ENCODE measurements at places on chromosomes 11 and 22. TPM values are rescaled to one million over a fixed set of nuclear protein-coding genes. Genes with fewer than 3 reads are reported as not detected.
A peak's percentile ranks its signal among the peaks of the same experiment; 100 is the strongest.

Gene FZD4
- polyA plus RNA-seq: 88.6 TPM

Gene PIH1D2
- polyA plus RNA-seq: 12.8 TPM

Gene OR56A1
- not detected for polyA plus RNA-seq

Gene LYVE1
- polyA plus RNA-seq: 75.5 TPM

Gene IRF7
- 11.7 TPM for polyA plus RNA-seq

Gene USP2
- polyA plus RNA-seq: 9.0 TPM

DNA sequence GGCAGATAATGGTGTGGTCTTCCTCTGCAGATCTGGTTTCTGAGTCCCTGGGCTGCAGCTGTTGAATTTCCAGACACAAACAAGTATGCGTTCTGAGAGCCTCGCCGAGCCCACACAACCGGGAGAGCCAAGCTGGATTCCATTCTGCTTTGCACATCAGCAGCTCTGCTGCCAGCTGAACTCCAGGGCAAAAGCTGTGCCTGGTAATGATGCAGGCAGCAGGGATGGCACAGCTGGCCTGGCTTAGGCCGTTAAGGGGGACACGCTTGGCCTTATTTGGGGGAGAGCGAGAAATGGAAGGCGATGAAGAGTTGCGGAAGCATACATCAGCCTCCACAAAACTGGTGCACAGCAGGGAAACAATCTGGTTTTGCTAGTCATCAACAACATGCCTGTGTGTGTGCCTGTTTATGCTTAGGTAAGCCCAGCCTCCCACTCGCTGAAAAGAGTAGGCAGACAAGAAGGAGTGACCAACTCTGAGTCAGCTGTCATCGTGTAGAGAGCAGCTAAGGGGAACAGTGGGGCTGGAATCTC, 25.1 kb downstream of the ADAMTS8 start:
- DNase-seq: peak; percentile 59

- no peak for DNase-seq
Observed at GRCh38 chr11:96696731-96697130, 306.9 kb downstream of the JRKL start.

GRCh38 chr11:61121192-61121831, 19.0 kb downstream of the CD5 start:
- no peak for DNase-seq

DNA sequence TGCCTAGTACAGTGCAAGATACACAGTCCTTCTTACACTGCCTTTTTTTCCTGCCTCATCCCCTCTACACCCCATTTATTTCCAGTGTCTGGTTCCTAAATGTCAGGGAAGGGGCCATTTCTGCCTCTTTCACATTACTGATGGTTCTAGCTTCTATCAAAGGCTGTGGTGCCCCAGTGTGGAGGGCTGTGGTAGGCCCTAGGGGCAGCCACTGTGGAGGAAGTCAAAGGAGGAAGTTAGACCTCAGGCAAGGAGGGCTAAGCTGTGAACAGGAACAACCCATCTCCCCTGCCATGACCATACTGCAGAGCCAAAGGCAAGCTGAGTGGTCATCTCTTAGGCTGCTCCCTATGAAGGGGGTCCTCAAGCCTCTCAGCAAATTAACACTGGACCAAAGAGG, 81.9 kb upstream of the CRTAM start:
- DNase-seq: no peak

- no peak for DNase-seq
Observed at GRCh38 chr11:124577716-124578427, 8.1 kb downstream of the OR8A1 start.

DNA sequence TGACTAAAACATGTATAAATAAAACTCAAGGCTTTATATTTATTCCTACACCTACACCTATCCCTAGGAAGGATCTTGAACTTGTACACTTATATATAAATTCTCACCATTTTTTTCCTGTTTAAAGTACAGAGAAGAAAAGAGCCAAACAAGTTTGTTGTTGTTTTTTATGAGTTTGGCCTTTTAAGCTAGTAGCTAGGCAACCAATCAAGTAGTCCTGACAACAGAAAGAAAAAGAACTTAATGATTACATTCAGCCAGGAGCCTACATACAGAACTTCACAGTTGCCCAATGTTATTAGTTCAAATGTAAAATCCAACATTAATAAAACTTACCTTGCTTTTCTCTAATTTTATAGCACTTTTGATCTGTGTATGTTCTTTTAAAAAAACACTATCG, 316.2 kb downstream of the SOX6 start:
- no peak for DNase-seq

DNA sequence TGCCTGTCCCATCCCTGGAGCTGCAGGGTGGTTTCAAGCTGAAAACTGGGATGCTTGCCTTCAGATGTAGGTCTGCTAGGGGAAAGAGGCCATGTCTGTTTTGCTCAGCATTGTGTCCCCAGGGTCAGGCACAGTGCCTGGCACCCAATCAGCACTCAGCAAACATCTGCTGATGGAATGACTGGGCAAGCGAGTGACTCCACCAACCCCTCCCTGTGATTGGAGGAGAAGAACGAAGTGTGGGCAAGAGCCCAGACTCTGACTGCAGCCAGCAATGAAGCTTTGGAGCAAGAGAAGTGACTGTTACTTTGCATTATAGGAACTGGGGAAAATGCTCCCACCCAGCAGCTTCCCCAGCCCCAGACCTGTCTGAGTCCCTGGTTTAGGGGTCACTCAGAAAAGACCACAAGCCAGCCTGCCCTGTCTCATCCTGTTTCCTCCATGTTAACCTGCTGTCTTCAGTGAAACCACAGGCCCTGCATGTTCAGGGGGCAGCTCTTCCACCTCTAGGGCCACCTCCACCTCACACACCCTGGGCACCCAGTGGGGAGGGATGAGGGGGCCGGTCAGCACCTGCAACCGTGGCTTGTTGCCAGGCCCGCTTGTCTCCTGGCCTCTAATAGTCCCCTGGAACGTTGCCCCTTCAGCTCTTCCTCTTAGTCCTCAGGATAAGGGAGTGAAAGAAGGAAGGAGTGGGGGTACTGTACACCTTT, 147.4 kb downstream of the TRIM29 start:
- DNase-seq: no peak

DNA sequence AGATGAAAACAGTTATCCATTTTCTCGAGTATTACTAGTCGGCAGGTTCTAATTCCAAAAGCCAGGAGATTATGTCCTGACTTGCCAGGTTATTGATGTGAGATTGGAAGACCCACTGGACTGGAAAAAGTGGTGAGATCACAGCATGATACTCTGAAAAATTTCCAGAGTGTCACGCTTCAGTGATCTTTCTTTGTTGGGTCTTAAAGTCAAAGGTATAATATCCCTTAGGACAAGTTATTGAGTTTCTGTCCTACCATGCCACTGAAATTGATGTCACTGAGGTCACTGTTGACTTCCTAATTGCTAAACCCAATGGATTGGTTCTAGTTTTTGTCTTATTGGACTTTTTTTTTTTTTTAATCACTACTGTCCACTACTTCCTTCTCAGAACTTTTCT, 104.5 kb upstream of the GRAMD1B start:
- DNase-seq: no peak

DNA sequence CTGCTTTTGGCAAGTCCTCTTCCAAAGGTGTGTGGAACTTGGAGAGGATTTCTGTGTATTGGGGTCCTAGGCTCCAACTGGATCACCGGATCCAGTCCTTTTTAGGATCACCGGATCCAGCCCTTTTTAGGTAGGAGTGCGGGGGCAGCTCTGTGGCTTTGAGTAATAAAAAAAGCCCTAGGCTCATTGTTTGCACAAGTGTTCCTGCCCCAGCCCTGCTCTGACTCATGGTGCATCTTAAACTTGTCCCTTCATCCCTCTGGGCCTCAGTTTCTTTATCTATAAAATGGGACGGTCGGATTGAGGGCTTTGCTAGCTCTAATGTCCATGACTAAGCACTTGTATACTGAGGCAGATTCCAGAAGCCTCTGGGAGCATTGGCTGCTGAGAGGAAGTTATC, 22.7 kb upstream of the CD44 start:
- no peak for DNase-seq

GRCh38 chr11:69055598-69056516, 7.1 kb downstream of the TPCN2 start:
- no peak for DNase-seq

- DNase-seq: no peak
Observed at GRCh38 chr11:76605338-76606074, 65.0 kb downstream of the LRRC32 start.

- peak; percentile 88 for DNase-seq
Observed at GRCh38 chr11:44498089-44498871, 67.2 kb upstream of the CD82 start.

DNA sequence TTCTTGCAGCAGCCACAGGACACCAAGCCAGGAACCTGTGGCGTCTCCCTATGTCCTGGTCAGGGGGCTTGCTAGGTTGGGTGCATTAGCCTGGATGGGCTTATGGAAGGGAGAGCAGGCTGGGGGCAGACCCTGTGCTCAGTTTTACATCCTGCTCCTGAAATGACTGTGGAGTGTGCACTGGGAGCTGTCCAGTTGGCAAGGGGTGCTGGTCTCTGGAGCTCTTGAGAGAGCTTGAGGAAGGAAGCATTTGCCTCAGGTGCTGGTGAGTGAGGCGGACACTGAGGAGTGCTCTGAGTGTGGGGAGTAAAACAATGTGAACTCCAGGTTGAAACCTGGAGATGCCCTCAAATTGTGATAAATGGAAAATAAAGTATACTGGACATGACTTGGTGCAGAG, 3.4 kb downstream of the SCGB1D4 start:
- peak; percentile 64 for DNase-seq

- DNase-seq: no peak
Observed at GRCh38 chr11:1568441-1568911, 3.6 kb downstream of the DUSP8 start.

- DNase-seq: no peak
Observed at GRCh38 chr11:76069001-76069400, 137.3 kb downstream of the WNT11 start.

GRCh38 chr11:103183981-103184611, 74.9 kb downstream of the DYNC2H1 start:
- no peak for DNase-seq

DNA sequence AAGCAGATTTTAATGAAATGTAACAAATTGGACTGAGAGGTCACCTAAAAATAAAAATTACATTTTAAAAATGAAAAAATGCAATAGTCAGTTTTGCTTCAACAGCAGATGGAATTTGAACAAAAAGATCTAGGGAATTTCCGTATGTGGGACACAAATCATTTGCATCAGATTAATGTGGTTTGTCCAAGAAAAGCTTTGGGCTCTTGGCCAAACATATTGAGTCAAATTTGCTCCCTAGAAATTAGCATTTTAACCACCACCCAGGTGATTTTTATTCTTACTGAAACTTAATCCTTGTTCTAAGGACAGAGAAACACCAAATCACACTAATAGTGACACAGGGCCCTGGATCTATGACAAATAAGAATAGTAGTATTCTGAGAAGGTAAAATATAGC, 1477.8 kb downstream of the FAM181B start:
- no peak for DNase-seq

GRCh38 chr11:65779919-65780769, 632 bp downstream of the AP5B1 start:
- peak; percentile 60 for DNase-seq

DNA sequence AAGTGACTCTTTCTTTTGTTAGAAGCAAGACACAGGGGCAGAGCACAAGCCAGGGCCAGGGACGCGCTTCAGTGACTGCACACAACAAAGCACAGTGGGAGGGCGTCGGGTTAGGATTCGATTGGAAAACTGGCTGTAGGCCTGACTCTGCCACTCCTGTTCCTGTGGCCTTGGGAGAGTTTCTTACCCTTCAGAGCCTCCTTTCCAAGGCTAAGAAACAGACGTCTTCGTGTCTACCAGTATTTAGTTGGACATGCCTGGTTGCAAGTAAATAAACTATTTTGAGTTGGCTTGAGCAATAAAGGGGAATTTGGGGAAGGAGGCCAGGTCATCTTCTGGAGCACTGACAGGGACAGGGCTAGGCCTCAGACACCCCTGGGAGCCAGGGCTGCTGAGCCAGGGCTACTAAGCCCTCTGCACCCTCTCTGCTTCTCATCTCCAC, 549.1 kb downstream of the INSC start:
- DNase-seq: no peak

- DNase-seq: no peak
Observed at GRCh38 chr22:39240831-39241793, 3.7 kb downstream of the PDGFB start.

All from renal pelvis (tissue), 12 donors.